T follicular helper cell (primary cell): ENCODE measurements at places on chromosomes 7 and 10.

DNA sequence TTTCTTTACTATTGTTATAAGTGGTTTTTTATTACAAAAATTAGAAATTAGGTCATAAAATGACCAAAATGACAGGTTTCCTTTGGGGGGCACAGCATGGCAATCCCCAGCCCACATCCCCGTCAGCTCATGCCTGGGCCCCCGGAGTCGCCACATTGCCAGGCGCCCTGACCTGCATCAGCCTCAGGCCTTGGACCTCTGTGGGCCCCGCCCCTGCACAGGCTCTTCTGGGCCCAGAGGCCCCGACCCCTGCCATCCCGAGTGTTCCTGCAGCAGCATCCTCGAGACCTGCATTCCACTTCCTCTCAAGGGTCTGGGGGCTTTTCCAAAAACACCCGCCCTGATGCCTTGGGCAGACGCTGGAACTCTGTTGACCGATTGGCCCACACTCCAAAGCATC, 391.1 kb upstream of the MGMT start:
- no peak for DNase-seq

GRCh38 chr10:55979203-55979602, 381.9 kb downstream of the ZWINT start:
- DNase-seq = no peak

- no peak for DNase-seq
Measured at GRCh38 chr7:44224080-44224973, 23.5 kb downstream of the YKT6 start.

- DNase-seq = no peak
Measured at GRCh38 chr10:103706047-103706446, 149.3 kb downstream of the SH3PXD2A start.

GRCh38 chr10:10872764-10873163, 144.9 kb upstream of the CELF2 start:
- no peak for DNase-seq

DNA sequence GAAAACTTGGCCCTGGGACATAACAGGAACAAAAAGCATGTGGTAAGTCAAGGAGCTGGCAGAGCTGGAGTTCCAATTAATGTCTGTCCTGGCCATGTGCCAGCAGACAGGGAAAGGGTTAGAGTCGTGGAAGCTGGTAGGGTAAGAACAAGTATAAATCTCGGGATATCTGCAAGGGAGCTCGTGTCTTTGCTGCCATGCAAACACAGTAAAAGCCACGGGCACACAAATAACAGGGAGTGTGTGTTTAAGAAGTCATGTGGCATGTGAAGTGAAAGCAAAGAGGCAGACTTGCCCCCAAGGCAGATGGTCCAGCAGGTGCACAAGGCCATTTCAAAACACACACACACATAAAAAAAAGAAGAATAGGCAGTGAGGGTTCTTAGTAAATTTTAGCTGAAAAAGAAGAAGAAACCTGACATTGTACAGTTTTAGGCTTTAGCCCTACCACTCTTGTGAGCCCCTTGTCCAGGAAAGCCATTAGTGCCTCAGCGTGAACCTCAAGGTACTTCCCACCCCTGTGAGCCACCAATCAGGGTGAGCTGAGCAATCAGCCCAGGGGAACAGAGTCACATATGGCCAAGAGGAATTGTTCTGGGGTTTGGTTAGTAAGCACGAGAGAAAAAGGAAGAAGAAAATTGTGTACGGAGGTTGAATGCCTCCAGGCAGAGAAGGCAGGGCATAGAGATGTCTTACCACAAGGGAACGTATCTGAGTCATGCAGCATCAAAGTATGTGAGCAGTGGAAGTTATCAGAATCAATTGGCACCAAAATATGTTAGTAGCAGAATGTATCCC, 32.8 kb upstream of the ARHGAP12 start:
- no peak for DNase-seq

- DNase-seq = no peak
Measured at GRCh38 chr7:139885511-139885910, 56.4 kb downstream of the TBXAS1 start.

DNA sequence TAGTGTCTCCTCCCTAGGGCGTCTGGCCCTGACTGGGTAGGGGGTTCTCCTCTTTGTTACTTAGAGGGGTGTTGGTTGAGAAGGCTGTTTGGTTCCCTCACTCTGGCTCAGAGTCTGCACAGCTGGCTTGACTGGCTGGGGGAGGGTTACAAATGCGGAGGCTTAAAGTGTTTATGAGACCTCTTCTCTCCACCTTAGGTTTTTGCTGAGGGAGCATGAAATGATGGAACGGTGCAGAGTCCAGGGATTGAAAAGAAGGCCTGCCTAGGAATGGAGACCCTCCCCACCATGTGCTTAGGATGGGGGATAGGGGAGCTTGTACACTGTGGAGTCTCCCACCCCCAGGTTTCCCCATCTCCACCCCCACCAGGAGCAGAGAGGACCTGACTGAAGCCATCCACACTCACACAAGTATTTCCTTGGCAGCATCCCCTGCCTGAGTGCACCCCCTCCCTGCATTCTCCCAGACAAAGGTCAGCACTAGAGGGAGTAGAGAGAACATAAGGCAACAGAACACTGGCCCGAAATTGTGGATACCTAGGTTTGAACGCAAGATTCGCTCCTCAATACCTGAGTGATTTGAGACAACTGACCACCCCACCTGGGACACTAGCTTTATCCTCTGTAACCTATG, 1.7 kb upstream of the LDB1 start:
- DNase-seq = no peak

GRCh38 chr10:52703451-52703850, 69.1 kb downstream of the MBL2 start:
- no peak for DNase-seq

DNA sequence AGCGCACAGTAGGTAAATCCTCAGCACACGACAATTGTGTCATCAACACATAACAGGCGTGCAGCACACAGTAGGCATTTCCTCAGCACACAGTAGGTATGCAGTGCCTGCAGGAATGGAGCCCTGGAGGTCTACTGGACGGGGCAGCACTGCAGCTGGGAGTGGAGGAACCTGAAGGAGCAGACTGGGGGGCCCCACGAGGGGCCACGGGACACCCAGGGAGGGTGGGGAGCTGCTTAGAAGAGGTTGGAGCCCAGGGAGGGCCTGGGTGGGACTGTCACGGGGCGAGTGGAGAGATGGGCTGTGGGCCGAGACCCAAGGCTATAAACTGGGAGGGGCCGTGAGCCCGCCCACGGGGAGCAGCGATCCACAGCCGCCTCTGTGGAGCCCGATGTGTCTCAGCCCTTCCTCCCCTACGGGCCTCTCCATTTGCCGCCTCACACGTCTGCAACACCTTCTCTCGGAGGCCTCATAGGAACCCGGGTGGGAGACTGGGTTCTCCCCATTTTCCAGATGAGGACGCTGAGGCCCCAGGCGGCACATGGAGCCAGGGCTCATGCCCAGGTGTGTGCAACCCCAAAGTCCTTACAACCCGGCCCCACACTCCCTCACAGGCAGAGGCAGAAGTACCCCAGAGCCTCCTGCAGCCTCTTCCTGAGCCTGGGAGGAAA, 101.5 kb downstream of the MICALL2 start:
- DNase-seq = no peak

GRCh38 chr7:12741951-12742575, 54.6 kb downstream of the ARL4A start:
- no peak for DNase-seq

DNA sequence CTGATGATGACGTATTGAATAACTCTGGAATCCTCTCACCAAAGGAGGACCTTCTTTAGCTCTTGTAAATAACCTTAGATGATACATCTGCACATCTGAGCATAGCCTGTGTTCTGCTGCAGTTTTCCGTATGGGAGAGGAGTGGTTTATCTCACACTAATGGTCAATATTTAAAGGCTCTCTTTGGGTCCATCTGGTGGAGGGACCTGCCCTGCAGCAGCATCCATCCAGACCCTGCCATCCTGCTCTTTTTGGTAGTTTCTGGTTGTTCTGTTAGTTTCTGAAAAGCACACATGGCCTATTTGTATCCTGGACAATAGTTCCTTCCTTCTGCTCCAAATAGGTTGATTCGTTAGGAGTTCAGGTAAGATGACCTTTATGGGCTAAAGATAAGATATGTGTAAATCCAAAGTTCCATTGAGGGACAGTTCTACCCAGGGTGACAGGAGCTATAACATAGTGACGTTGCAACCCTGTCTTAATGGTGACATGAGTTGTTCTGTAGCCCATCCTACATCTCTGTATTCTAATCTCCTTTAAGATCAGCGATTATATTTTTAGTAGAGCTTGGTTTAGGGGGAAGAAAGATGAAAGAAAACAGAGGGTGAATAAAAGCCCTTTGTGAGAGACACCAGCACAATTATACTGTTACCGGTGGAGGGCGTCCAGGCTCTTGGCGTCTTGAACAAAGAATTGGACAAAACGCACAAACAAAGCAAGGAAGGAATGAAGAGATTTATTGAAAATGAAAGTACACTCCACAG, 60.0 kb upstream of the KLF14 start:
- DNase-seq = no peak

DNA sequence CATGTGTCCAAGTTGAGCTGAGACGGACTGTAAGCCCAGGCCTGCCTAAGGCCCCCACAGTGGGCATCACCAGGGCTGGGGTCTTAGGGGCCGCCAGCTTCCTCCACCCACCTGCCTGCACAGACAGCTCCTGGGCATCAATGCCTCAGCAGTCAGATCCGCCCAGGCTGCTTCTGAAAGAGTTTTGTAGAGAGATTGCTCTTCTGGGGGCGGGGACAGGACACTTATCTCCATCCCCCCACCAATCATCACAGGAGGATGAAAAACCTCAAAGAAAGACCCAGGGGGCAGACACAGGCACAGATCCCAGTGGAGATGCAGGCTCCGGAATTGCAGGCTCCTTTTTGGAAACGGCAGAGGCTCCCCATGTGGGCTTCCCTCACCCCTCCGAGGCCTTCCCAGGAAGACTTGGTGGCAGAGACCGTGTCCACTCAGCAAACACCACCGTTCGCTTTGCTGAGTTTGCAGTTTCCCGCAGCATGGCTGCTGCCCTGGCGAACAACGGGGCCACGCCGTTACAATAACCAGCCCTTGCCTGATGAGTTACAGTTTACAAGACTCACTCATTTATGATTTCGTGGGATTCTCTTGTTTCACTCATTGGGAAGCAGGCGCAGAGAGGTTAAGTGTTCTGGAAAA, 96.4 kb downstream of the MKI67 start:
- no peak for DNase-seq
